NCI-H2107 (cell line): ENCODE measurements at places on chromosomes 7 and 10.

DNA sequence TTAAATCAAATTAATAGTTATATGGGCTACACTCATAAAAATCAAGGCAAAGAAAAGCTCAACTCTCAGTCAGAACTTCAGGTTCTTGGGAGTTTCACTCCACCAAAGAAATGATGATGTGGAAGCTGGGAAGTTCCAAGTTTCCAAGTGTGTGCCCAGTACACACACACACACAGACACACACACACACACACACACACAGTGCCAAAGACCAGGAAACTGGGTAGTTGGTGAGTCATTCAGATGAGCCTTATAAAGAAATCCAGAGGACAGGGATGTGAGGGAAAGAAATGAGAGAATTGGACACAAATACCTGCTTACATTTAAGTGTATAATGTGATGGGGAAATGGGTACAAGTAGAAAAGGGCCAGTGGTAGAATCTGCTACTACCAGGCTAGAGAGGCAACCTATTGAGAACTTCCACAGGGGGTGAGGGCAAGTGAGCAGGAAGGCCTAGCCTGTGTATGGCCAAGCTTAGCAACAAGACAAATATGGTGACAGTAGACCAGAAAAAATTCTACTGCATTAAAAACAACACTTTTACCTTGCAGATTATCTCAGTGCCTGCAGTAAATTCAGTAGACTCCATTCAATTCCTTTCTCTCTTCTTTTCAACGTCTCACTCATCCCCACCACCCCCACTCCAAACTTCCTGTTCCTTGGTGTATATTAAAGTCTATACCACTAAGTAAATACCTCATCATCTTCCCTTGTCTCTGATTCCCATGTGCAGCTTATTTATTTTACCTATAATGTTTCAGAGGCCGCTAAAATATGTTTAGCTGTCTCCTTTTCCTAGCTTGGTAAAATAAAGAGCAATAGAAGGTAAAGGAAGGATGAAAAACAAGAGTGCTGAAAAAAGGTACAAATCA, 95.0 kb downstream of the CABCOCO1 start:
- DNase-seq, result no peak

GRCh38 chr10:598415-599170, 90.9 kb downstream of the DIP2C start:
- no peak for DNase-seq

GRCh38 chr7:131627735-131628190, 71.3 kb upstream of the PODXL start:
- no peak for DNase-seq

DNA sequence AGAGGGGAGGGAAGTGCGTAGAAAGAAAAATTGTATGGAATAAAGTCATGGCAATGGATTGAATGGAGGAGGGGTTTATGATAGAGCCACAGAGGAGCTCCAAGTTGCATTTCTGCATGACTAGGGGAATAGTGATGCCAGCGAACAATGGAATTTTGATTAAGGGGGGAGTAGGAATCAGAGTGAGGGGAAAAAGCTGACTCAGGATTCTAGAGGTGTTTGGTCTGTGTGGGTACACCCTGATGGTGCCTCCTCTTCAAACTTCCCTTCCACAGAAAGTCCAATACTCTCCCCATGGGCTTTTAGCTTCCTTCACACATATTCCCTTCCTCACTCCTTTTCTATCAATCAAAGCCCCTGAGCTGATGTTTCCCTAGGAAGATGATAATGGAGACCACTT, 1.8 kb upstream of the KEL start:
- DNase-seq, result no peak

- DNase-seq, result no peak
Measured at GRCh38 chr7:68433462-68434070, 1164.7 kb upstream of the AUTS2 start.

DNA sequence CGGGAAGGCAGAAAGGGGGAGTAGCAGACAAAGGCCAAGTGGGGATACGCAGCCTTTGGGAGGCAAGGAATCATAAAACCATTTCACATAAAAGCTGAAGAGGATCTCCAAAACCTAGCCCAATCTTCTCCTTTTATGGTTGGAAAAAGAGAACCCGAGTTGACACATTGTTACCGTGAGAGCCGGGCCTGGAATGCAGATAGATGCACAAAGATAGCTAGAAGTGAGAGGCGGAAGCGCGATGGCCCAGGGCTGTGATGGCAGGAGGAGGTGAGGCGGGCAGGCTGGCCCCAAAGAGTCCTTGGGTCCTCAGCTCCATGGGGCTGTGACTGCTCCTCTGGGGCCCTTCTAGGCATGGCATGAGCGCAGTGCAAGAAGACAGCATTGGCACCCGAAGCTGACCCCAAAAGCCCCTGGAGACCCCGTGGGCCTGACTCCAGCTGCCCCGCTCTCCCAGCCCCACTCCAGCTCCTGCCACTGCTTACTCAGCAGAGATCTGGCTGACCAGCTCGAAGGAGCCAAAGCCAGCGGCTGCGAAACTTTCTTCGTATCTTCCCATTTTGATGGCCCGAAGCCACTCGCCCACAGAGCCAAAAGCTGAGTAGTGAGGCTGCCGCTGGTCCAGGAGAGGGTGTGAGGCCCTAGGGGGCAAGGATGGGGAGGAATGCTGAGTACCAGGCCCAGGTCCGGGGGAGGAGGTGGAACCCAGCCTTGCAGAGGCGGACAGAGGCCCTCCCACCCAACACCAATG, 22.5 kb downstream of the EPHB4 start:
- DNase-seq, result no peak

DNA sequence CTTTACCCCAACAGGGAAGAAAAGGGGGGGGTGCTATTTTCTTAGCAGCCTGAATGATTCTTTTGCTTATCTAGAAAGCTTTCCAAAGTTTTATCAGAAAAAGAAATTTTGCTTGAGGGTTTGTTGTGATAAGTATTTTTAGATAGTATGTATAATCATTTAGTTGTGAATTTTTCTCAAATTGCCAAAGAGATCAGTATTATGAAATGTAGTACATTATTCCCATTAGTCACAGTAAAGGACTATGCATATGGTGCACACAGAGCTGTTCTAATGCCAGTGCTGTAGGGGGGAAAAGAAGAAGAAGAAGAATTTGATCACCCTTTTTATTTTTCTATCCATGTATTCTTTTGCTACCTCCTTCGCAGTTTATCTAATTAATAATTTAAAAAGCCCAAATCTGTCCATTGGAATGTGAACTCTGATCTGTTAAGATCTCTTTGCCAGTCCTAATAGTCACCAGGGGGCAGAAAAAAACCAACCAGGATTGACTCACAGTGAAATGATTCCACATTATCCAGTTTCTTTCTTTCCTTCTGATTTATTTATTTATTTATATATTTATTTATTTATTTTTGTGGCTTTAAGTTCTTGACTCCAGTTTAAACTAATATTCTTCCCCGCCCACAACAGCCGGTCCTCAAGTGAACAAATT, 4.7 kb downstream of the RBM20 start:
- DNase-seq, result no peak

DNA sequence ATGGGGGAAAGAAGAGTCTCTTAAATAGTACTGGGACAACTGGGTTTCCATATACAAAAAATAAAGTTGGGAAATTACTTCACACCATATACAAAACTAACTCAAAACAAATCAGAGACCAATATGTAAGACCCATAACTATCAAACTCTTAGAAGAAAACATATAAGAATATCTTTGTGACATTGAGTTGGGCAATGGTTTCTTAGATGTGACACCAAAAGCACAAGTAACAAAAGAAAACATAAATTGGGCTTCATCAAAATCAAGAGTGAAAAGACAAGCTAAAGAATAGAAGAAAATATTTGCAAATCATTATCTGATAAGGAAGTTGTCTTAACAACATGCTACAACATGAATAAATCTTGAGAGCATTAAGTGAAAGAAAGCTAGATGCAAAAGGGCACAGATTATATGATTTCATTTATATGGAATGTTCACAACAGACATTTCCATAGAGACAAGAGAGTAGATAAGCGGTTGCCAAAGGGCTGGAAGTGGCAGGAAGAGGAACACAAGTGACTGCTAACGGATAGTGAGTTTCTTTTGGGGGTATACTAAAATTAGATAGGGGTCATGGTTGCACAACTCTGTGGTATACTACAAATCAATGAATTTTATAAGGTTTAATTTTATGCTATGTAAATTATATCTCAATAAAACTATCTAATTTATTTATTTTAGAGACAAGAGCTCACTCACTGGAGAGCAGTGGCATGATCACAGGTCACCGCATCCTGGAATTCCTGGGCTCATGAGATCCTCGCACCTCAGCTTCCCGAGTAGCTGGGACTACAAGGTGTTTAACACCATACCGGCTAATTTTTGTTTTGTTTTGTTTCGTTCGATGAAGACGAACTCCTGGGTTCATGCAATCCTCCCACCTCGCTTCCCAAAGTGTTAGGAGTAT, 35.4 kb downstream of the JMJD1C start:
- DNase-seq, result no peak

GRCh38 chr10:84432891-84433290, 104.5 kb downstream of the CCSER2 start:
- DNase-seq, result no peak

- DNase-seq, result no peak
Measured at GRCh38 chr10:78991187-78991586, 77.6 kb upstream of the ZMIZ1 start.

DNA sequence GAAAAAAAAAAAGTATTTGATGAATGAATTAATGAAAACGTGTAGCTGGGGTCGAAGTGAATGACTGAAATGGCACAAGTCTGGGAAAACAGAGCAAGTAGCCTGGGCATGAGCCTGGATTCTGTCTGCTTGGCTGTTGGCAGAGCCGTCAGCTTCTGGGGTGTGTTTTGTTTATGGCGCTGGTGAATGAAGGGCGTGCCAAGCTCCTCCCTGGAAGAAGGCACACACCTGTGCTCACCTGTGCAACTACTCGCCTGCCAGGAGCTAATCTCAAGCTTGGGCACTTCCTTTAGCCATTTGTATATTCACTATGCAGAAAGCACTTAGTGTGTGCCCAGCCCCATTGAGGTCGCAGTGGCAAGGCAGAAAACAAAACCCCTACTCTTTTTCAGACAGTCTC, 74.1 kb downstream of the GTF2IRD1 start:
- no peak for DNase-seq

DNA sequence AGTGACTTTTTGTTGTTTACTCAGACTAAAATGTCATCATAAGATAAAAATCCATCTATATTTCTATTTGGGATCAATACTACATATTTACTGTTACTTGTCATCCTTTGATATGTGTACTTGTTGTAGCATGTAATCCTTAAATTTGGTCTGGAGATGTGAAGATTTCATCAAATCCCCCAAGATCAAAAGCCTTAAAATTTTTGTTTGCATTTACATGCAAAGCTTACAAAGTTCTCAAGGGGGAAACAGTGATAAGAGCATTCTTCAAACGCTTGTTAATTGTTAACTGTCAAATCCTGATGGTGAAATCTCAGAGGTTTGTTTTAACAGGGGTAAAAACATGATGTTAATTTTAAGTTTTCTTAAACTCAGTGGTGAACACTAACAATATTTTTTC, 84.9 kb upstream of the SKAP2 start:
- DNase-seq, result no peak
